ENCODE measurements at places on chromosomes 1 and 21.

- no peak for DNase-seq
Measured at GRCh38 chr1:104987210-104987609, 1237.5 kb downstream of the AMY1C start.

GRCh38 chr1:54081306-54082270, 28.2 kb downstream of the TCEANC2 start:
- peak; percentile 54 for DNase-seq

GRCh38 chr1:226981386-226981817, 41.3 kb downstream of the COQ8A start:
- no peak for DNase-seq

DNA sequence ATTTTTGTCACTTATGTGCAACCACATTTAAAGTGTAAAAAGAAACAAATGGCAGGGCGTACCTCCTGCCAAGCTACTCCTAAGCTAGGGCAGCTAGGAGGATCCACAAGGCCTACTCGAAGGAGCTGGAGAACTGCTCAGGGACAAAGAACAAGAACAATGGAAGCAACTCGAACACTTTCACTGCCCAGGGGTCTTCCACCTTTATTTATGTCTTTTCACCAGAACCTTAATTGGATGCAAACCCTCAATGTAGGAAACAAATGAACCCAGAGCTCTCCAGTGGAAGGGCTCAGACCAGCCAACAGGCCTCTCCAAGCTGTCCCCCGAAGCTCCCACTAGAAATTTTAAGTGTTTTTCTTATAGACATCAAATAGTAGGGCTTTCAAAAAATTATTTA, 39.9 kb downstream of the C1orf198 start:
- no peak for DNase-seq

GRCh38 chr1:197696372-197696771, 78.9 kb downstream of the DENND1B start:
- DNase-seq: no peak

GRCh38 chr1:173287785-173288184, 80.7 kb upstream of the TNFSF4 start:
- no peak for DNase-seq

Measured in SW480 (cell line).